ENCODE measurements at places on chromosomes 13 and 19.

GRCh38 chr13:99582511-99582910 is 81.2 kb downstream of the TM9SF2 start:
- DNase-seq, result no peak

DNA sequence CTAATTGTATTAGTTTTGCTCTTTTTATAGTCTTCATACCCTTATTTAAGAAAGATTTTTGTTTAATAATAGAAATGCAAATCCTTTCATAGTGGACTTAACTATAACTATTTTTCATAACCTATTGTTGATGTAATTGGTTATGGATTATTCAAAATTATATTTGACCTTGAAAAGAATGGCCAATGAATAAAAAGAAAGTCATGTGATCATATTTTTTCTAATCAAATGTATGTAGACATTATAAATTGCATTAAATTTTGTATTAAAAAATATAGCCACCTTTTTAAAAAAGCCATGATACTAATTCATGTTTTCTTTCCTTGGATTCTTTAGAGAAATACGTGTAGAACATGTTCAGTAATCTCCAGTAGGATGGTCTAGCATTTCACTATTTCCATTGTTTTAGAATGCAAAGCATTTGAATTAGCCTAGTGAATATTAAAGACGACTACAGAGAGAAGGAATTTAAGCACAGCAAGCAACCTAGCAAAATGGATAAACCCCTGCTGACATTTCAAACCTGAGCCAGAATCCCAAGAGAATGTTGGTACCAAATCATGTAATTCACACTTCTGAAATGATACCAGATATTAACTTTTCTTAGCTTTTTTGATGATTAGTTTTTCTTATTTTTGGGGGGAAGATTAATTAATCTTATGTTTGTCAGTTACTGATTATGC is 1297.4 kb upstream of the MIR17HG start:
- DNase-seq, result no peak

- no peak for DNase-seq
Observed at GRCh38 chr13:100848304-100848703, 173.7 kb upstream of the TMTC4 start.

- no peak for DNase-seq
Observed at GRCh38 chr13:49022472-49023144, 46.9 kb downstream of the FNDC3A start.

DNA sequence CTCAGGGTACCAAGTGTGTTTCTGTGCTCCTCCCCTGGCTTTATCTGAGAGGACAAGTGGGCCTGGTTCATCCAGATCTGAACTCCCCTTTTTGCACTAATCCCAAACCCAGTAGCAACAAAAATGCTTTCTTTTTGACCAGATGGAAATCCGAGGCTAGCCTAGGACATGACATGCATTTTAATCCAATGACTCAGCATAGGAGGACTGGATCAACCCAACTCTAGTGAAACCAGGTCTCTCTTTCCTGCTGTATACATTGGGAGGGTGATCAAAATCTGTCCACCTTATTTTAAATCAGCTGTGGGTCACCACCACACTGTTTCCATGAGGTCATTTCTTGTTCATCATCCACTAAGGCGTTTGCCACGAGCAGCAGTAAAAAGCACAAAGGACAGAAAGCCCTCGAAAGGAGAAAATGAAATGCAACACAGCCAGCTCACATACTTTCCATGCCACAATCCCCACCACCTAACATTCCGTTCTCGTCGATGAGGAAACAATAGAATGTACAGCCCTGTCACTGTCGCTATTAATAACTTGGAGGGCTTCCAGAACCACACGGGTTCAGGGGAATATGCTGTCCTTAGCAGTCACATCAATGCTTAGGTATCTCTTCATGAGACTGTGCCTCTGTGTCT is 543.0 kb downstream of the IRS2 start:
- DNase-seq, result peak; percentile 94

GRCh38 chr19:48403606-48404005 is 10.1 kb downstream of the GRIN2D start:
- no peak for DNase-seq

DNA sequence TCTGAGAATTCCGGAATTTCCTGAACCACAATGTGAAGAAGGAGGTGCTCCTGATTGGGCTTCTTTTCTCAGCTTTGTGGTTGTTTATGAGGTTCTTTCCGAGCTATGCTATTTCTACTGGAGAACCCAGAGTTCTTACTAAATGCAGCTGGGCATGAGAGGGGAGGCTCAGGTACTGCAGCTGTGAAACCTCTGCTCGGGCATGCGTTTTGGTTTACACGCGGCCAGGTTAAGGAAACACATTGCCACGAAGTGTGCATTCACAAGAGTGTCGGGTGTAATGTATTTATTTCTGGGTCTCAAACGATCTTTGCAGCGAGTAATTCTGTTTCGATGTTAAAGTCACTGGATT is 661 bp upstream of the MIR17HG start:
- DNase-seq, result no peak

- DNase-seq, result no peak
Observed at GRCh38 chr19:10412257-10412977, 7.9 kb upstream of the PDE4A start.

GRCh38 chr19:3184847-3185460 is 776 bp upstream of the NCLN start:
- peak; percentile 14 for DNase-seq

GRCh38 chr13:96238241-96238640 is 148.3 kb downstream of the HS6ST3 start:
- no peak for DNase-seq

GRCh38 chr19:40596608-40597328 is 4.4 kb upstream of the LTBP4 start:
- DNase-seq, result no peak

DNA sequence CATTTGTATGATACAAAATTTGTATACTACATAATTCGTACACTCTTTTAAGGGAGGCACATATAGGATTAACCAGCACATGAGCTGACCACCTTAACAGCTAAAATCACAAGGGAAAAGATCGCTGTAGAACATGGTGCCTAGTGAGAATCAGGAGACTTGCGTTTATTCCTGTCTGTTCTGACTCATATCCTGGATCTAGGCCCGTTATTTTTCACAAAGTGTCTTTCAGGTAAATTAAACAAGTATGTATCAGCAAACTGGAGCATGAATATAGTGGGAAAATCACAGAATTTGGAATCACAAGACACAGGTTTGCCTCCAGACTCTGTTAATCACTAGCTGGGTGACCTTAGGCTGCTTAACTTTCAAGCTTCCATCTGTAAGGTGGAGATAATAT is 47.5 kb upstream of the ESD start:
- no peak for DNase-seq

DNA sequence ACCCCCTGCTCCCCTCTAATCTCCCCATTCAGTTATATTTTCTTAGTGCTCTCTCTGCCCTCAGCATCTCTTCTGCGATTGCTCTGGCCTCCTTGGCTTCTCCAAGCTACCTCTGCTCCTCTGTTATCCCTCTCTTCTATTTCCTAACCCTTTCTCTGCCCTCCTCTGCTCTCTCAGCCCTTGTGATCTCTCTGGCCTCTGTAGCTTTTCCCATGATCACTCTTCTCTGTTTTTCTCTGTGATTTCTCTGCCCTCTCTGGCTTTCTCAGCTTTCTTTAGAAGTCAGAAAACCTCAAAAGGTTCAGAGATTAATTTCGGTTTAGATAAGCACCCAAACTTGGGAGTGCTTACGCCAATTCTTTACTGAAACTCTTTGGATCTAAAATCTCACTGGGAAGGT is 795.0 kb downstream of the DIAPH3 start:
- DNase-seq, result no peak

DNA sequence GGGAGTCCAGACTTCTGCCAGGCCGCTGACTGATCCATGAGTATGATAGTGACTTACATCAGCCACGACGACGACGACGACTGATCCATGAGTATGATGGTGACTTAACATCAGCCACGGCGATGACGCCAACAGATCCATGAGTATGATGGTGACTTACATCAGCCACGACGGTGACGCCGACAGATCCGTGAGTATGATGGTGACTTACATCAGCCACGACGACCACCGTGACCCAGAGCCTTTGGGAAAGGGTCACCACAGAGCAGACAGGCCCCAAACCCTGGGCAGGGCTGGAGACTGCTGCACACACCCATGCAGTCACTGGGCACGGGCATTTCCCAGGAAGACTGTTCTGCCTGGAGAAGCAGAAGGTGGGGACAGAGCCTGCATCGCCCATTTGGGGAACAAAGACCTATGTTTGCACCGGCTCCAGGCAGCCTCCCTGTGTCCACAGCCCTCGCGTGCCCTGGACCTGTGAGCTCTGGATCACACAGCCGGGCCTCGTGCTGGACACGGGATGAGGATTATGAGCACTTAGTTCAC is 130.9 kb upstream of the SPACA7 start:
- no peak for DNase-seq

- DNase-seq, result no peak
Observed at GRCh38 chr13:25170554-25171111, 1.5 kb downstream of the AMER2 start.

DNA sequence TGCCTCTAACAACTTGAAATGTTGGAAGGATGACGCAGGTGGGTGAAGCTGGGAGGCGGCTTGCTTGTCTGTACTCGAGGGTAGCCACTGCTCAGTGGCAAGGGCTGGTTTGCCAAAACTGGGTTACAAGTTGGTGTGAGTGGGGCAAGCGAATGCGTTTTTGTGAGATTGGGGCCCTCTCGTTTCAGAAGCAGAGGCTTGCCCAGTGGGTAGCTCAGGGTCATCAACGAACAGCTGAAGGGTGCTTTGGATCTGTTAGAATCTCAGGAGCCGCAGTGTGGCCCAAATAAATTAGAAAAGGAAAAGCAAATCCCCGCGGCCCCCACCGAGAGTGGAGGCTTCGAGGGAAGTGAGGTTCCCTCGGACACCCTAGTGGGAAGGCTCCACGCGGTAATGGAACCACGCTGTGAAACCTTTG is 7.3 kb downstream of the ATP4B start:
- no peak for DNase-seq

DNA sequence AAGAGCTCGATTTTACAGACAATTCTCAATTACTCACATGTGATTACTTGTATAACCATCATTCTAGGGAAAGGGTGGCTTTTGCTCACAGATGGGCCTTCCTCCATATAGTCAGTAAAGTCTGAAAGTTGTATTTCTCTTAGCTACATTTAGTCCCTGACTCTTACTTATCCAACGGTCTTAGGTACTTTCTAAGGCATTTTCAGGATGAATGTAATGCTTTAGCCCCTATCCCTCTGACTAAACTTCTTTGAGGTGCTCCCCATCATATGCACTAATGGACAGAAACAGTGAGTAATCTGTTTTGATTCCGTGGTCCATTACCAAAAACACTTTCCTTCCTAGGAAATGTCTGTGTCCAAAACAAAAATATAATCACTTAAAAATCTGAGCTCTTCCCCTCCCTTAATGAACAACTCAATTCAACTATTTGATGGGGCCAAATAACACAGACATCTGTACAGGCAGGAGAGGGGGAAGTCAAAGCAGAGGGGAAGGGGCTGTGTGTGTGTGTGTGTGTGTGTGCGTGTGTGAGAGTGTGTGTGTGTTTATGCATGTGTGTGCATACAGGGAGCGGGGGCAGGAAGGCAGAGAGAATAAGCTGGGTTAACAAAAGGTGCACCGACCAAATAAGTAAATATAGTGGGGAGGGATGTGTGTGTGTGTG is 84.9 kb downstream of the USP12 start:
- DNase-seq, result no peak

DNA sequence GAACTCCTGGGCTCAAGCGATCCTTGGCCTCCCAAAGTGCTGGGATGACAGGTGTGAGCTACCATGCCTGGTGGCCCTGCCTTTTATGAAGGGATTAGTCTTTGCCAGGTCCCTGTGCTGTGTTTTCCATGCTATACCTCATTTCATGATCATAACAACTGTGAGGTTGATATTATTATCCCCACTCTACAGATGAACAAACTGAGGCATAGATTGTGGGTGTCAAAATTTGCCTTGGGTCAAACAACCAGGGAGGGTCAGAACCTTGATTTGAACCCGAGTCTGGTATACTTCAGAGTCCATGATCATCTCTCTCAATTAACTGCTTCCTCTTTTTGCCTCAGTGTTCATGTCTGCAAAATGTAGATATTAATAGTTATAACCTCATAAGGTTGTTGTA is 6.9 kb downstream of the PINLYP start:
- DNase-seq, result no peak

- DNase-seq, result no peak
Observed at GRCh38 chr19:30710721-30711120, 338.5 kb downstream of the ZNF536 start.

GRCh38 chr13:29125934-29126424 is 305.8 kb downstream of the MTUS2 start:
- no peak for DNase-seq

DNA sequence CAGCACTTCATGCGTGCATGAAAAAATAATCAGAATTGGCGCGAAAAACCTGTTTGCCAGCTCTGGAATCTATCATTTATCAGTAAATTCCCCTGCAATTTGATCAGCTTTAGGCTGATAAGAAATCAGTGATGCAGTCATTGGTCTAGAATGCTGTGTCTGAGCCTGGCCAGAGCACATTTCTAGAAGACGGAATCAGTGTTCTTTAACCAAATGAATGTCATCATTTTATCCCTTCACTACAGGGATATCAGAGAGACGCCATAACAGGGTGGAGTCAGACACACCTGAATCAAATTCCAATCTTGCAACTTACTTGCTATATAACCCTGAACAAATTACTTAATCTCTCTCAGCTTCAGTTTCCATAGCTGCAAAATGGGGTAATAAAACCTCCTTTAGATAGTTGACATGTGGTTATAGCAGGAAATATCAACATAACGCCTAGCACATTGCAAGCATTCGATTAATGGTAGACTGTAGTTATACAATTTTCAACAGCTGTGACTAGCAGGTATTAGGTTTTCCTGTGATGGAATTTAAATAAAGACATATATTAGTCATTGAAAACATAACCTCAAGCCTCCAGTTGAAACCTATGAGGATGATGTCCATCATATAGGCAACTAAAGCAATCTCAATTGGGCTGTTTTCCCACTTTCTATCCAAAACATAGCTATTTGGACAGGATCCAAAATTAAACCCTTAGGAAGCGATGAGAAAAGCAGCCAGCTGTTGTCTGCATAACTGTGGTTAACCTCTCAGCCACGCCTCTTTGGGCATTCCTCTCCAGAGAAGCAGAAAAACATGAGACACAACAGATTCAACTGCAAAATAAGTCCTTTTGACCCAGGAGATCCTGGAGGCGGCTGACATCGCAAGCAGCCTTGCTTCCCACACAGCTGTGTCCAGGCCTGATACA is 51.6 kb upstream of the UBL3 start:
- DNase-seq, result peak; percentile 98

DNA sequence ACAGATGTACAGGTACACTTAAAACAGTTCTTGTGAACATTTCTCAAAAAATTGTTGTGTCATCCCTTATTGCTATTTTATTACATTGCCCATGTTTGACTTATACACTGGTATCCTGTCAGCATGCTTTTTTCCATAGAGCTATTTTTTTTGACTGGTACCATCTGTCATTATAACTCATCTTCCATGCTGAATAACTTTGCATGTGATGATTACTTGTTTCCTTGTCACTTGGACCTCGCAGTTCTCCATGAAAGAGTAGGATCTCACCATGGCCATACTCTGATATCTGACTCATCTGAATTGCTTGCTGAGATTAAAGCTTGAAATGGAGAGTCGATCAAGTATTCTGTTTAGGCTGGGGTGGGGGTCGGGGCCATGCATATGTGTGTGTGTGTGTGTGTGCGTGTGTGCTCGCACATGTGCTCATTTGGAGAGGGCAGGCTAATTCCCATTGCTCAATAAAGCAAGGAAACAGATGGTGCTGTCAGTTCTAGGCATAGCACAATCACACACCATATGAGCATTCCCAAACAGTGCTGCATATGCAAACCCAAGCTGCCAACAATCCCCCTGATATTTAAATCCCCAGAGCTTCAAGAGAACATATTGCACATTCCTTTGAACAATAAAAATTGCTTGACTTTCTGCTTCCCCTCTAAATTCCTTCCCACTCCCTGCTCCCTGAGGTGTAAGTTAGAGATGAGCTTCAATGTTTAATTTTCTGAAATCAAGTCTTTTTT is 62.9 kb downstream of the NHLRC3 start:
- DNase-seq, result no peak
